ENCODE measurements at places on chromosomes 7 and 10.
A peak's percentile ranks its signal among the peaks of the same experiment; 100 is the strongest.

GRCh38 chr7:101315336-101315735, 6.3 kb downstream of the IFT22 start:
- DNase-seq: no peak

DNA sequence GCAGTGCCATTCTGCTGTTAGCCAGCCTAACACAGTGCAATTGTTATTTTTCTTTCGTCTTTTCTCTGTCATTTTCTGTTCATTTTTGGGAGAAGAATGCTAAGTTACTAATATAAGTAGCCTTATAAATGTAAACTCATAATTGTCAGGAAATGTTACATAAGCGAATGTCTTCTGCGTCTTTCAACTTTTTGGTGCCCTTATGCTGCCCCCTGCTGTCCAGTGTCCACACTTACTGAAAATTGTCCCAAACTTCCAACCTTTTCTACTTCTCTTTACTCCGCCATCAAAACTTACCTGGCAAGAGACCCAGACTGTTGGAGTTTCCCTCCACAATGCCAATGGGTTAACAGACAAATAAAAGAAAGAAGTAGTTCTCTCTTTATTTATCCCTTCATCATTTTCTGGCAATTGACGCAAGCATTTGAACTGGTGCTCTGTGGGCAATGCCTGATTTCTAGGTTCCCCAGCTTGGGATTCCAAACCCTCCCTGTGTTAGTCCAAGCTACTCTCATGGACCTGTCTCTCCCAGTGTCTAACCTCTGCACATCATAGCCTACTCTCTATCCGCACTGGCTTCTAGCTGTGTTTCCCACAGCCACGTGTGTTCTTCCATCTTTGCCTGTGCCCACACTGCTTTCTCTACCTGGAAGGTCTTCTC, 21.0 kb upstream of the EPC1 start:
- DNase-seq: peak; percentile 16

- no peak for DNase-seq
Measured at GRCh38 chr10:91969297-91969696, 45.7 kb downstream of the BTAF1 start.

DNA sequence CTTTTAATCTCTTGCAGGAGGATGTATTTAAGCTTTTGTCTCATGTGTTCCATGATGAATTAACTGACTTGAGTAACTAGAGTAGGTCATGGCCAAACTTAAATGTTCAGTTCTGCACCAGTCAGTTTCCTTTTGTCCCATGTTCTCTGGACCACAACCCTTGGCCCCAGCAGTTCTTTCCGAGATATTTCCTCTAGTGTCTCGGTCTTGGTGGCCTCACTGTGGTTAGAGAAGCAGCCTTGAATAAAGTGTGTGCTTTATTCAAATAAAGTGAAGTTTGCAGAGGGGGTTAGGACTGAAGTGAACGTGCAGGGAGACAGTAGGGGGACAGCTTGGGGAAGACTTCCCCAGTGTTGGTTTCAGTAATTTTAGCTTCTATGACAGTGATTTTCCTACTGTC, 9.3 kb downstream of the ZNF212 start:
- no peak for DNase-seq

- DNase-seq: no peak
Measured at GRCh38 chr10:132151951-132152505, 34.7 kb upstream of the DPYSL4 start.

DNA sequence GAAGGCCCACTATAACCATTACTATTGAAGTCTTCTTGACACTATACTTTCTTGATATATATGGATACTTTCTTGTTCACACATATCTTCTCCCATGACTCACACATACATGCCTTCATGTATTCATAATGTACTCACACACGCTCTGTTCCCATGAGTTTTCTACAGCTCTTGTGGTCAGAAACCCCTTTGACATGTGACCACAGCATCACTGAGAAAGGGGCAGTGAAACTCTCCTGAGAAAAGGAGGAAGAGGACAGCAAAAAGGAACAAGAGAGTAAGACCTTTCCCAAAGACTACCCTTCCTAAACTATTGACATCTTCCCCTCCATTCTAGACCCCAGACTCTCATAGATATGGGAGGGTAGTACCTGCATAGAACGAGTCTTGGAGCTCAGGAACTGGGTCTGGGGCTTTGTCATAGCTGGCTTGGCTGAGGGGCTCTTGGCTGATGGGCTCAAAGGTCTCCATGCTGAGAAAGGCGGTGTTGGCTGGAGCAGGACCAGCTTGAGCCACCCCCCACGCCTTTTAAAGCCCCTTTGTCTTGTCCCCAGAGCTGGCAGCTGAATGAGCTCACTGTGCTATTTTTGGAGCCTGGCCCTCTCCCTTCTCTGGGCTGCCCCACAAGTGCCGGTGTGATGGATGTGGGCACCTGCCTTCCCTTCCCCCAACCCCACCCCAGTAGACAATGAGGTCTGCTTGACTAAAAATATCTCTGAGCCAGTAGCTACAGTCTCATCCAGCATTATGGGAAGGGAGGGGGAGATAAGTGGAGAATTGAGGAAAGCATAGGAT, 5.1 kb downstream of the SYNPO2L start:
- DNase-seq: no peak

DNA sequence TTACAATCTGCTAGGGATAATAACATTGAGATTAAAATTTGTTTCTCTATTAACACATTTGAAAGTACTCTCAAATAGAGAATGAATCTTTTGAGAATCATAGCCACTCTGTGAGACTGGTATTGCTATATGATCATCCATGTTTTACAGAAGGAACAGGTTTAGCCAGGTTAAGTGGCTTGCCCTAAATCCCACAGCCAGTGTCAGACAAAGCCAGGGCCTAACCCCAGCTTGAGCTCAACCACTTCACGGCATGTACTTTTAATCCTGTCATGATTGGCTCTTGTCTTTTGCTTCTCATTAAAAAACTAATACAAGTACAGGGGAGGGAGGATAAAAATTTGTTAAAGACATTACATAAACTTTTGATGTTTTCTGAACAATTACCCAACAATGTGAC, 3.8 kb upstream of the ZNRF2 start:
- DNase-seq: no peak

DNA sequence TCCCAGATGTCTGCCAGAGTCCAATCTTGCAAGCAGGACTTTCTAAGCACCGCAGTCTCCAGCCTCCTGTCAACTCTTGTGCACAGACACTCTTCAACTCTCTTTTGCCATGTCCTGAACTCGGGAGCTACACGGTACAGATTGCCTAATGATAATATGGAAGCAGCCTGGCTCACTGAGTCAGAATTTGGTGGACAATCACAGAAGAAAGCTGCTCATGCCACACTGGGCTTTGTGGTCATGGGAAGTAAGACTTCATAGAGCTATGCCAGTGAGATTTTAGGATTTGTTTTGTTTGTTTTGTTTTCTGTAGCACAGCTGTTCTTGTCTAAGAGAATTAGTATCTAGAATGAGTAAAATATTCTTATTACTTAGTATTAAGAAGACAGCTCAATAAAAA, 144.1 kb upstream of the PRSS58 start:
- no peak for DNase-seq

DNA sequence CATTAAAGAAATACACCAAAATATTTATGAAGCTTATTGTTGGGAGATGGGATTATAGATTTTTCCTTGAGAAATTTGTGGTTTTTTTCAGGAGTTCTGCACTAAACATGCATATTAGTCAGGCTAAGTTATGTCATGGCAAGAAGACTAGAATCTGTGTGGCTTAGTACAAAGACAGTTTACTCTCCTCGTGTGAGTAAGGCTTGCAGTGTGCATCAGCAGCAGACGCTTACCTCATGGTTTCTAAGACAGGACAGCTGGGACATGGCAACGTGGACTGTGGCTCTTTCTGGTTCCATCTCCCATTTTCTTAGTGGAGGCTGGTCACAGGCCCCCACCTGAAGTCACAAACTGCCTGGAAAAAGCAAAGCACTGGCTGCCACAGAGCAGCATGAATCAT, 429.6 kb upstream of the VSTM2A start:
- DNase-seq: no peak

- DNase-seq: peak; percentile 48
Measured at GRCh38 chr7:140541513-140542227, 62.4 kb upstream of the MKRN1 start.

DNA sequence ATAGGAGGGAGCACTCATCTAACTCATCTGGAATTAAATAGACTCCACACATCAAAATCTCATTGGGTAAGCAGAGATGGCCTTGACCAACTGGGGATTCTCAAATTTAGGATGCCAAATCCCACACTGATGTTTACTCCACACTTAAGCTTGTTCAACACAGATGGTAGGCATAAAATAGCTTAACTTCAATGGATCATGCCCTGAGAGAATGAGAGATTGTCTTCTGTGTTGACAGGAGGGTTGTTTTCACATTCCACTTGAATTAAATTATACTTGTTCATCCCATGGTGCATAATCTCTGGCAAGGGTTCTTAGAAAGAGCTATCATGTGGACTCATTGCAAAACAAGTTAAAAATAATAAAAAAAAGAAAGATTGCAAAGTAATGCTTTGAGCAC, 391.4 kb downstream of the PLXDC2 start:
- DNase-seq: no peak

DNA sequence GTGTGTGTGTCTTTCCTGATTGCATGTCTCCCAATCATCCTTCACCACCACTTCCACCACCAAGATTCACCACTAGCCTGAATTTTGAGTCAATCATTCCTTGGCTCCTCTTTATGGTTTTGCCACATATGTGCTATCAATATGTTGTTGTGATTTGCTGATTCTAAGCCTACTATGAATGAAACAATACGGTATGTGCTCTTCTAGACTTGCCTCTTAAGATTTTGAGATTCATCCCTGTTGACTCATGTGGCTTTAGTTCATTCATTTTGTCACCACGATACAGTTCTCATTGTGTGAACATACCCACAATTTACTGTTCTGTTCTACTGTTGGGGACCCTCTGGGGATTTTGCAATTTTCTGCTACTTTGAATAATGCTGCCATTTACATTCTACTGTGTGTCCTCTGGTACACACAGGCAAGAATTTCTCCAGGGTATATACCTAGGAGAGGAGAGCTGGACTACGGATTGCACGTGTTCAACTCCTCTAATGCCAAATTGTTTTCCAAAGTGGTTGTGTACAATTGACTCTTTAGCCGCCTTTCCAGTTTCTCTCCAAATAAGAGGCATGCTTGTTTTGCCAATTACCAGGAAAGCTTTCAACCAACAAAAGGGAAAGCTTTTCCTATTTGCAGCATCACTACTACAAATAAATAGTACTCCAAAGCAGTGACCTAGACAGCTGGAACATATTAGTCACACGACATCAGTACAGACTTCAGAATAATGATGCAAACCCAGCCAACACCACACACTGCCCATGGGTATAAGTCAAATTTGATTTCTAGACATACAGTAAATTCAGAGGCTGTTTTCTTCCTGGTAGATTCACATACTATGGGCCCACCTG, 30.0 kb downstream of the SGMS1 start:
- DNase-seq: no peak

DNA sequence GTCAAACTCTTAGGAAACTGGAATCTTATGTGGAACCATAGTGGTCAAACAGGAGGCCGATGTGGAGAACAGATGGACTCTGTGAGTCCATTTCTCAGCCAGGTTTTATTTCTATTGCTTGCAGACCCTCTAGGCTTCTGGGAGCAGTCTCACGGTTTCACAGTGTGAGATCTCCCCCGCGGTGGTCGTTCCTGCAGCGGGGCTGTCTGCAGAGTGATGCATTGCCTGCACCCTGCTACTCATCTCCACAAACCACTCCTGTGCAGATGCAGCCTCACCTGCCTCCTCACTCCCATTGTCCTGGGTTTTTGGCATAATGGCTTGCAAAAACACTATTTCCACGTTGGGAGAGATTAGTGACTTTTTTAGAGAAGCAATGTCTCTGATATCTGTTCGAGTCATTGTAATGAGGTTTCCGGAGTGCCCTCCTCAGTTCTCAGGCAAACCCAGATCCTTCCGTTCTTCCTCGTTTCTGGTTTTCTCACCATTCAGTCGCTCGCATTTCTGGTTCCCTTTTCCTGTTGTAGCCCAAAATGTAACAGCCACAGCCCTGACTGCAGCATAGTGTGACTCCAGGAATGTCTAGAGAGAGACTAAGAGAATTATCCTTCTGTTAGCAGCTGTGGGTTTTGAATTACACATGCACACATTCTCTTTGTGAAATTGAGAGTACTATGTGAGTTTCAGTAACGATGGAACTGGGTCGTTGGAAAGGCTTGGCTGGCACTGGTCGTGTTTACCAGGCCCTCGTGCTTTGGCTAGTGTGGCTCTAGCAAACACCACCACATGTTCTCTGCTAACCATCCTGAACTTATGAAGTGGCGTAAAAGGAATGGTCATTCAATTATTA, 30.2 kb downstream of the ACADSB start:
- DNase-seq: no peak

- no peak for DNase-seq
Measured at GRCh38 chr10:71634531-71635164, 84.9 kb downstream of the C10orf105 start.

GRCh38 chr7:8259586-8260222, 2.3 kb downstream of the ICA1 start:
- DNase-seq: no peak

DNA sequence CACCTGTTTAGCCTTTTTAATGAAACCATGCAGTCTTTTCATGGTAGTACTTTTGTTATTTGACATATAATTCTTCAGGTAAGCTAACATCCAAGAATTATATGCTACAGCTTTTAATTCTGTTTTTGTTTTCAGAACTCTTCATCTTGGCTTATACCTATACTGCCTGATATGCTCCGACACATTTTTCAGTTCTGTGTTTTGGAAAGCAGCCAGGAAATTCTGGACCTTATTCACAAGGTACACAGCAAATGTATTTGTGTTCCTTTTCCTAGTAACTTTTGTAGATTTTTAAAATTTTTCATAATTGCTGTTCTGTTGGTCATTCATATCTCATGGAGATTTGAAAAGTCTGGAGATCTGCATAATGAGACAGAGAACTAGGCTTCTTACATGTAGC, 56.7 kb downstream of the BTAF1 start:
- DNase-seq: no peak

GRCh38 chr10:24882047-24882698, 70.2 kb downstream of the PRTFDC1 start:
- no peak for DNase-seq

DNA sequence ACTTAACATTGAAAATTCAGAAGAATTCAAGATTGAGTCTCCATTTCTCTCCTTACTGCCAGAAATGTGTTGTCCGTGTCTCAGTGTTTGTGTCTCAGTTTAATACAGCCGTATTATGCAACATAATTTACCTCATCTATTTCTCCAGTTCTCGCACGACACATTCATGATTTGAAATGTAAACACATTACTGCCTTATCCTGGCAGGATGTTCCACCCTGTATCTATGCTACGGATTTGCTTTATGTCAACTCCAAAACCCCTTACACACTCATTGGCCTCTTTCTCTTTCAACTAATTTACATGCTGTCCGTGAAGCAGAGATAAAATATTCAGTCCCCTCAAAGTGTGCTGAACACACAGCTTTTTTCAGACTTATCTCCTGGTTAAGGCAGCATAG, 653.7 kb upstream of the SEMA3D start:
- no peak for DNase-seq

- DNase-seq: no peak
Measured at GRCh38 chr10:108757946-108758345, 1165.4 kb downstream of the XPNPEP1 start.

GRCh38 chr10:92757066-92757710, 67.4 kb downstream of the HHEX start:
- peak; percentile 11 for DNase-seq

- DNase-seq: no peak
Measured at GRCh38 chr7:71716690-71717089, 584.7 kb downstream of the GALNT17 start.

- no peak for DNase-seq
Measured at GRCh38 chr10:113430634-113431397, 122.0 kb upstream of the HABP2 start.
